Endothelial cell (in vitro differentiated cells): ENCODE measurements at places on chromosomes 13 and 19. TPM values are rescaled to one million over a fixed set of nuclear protein-coding genes. Genes with fewer than 3 reads are reported as not detected.

Gene VSTM2B
- 0.18 TPM for total RNA-seq

Gene ANGPTL8
- total RNA-seq: not detected

Gene SIGLEC12
- total RNA-seq: not detected

Gene SPRED3
- 3.2 TPM for total RNA-seq

GRCh38 chr13:66483712-66484111 lies 746.4 kb downstream of the PCDH9 start:
- no peaks in the 10 kb centered on the region for H3K27me3 ChIP-seq
- no peaks in the 10 kb centered on the region for H3K4me1 ChIP-seq
- H3K36me3 ChIP-seq: no peaks in the 10 kb centered on the region
- no peak overlapping the region for H3K27ac ChIP-seq
- DNase-seq: no peak

DNA sequence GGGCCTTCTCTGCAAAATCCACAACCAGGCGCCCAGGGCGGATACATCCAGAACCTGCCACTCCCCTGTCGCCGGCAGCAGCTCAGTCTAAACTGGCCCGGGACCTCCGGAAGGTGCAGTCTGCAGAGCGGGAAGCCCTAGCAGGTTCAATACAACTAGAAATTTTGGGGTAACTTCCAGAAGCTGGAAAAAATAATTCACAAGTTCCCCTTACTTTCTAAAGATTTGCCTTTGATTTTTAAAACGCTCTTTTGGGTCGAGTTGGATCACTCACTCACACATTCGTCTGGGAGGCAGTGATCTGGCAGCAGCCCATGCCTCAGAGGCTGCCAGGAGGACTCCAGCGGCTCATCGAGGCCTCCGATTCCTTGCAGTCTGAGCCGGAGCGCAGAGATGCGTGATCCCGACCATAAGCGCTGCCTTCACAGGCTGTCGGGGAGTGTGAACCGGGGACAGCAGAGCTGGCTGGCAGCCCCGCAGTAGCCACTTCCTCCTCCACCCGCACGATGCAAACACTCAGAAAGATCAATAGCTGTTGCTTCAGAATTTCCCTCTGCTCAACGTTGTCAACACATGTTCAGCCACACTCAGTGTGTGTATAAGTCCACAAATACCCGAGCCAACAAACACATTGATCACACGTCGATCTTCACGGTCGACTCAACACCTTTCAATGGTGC lies 35.6 kb upstream of the ZNF507 start:
- H3K36me3 ChIP-seq: no peaks in the 10 kb centered on the region
- H3K27ac ChIP-seq: no peak overlapping the region
- H3K4me1 ChIP-seq: no peaks in the 10 kb centered on the region
- no peak overlapping the region for H3K4me3 ChIP-seq
- peaks cover 1% of the 10 kb centered on the region for H3K27me3 ChIP-seq

DNA sequence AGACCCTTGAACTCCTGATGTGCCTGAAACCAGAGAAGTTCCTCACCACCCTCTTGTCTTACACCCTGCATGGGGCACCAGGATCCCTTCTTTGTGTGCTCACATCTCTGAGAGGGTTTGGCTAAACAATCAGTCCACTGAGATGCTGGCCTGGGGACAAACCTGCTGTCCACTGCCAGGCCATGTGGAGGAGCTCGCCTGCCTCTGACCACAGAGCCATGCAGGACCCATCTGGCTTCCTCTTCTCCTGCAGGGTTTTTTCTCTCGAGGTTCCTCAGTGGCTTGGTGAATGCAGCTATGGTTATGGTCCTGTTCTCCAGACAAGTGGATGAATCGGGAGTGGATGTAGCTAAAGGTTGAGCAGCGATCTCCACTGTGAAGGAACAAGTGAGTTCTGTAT lies 49.1 kb upstream of the MEDAG start:
- peaks cover 4% of the 10 kb centered on the region for H3K27me3 ChIP-seq
- no peak overlapping the region for H3K27ac ChIP-seq
- peaks cover 9% of the 10 kb centered on the region for H3K4me1 ChIP-seq
- H3K4me3 ChIP-seq: no peak overlapping the region
- DNase-seq: no peak

- peaks cover 23% of the 10 kb centered on the region for H3K36me3 ChIP-seq
- no peak overlapping the region for H3K27ac ChIP-seq
- no peak overlapping the region for H3K4me3 ChIP-seq
- H3K4me1 ChIP-seq: peaks cover 53% of the 10 kb centered on the region
- H3K27me3 ChIP-seq: peaks cover 2% of the 10 kb centered on the region
Observed at GRCh38 chr13:46668302-46668720, 115.3 kb downstream of the LRCH1 start.

- H3K27me3 ChIP-seq: peaks cover 11% of the 10 kb centered on the region
- DNase-seq: no peak
- no peak overlapping the region for H3K27ac ChIP-seq
- peaks cover 18% of the 10 kb centered on the region for H3K36me3 ChIP-seq
- H3K4me3 ChIP-seq: no peak overlapping the region
Observed at GRCh38 chr13:113945857-113946408, 27.9 kb downstream of the C13orf46 start.

GRCh38 chr19:32555786-32556185 lies 25.2 kb upstream of the PDCD5 start:
- no peak for DNase-seq
- no peaks in the 10 kb centered on the region for H3K36me3 ChIP-seq
- no peaks in the 10 kb centered on the region for H3K27me3 ChIP-seq
- H3K27ac ChIP-seq: no peak overlapping the region
- no peak overlapping the region for H3K4me3 ChIP-seq

DNA sequence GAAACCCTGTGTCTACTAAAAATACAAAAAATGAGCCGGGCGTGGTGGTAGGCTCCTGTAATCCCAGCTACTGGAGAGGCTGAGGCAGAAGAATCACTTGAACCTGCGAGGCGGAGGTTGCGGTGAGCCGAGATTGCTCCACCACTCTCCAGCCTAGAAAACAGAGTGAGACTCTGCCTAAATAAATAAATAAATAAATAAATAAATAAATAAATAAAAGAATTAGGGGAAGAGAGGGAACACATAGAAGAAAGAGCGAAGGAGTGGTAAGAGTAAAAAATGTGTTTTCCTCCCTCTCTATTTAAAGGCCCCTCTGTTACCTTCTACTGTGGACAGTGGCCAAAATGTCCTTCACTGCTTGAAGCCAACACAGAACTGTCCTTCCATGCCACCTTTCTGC lies 103.9 kb upstream of the SOX21 start:
- H3K27ac ChIP-seq: no peak overlapping the region
- no peaks in the 10 kb centered on the region for H3K36me3 ChIP-seq
- H3K4me3 ChIP-seq: no peak overlapping the region

DNA sequence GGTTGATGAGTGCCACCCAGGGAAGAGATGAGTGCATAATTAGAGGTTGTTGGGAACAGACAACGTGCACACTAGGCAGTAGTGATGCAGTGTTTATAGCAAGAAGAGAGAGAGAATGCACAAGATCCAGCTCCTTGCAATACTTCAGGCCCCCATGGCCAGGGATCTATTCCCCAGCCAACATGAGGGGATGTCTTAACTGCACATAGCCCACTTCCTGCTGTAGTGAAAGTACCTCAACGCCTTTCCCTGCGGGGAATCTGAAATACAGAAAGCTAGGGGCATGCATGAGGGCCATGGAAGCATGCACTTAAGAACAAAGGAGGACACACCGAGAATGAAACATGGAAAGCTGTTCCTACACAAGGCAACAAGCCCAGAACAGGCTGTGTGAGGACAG lies 636.7 kb upstream of the GPC6 start:
- no peak overlapping the region for H3K4me3 ChIP-seq
- H3K4me1 ChIP-seq: no peaks in the 10 kb centered on the region
- no peak for DNase-seq
- H3K27me3 ChIP-seq: peaks cover 2% of the 10 kb centered on the region
- no peaks in the 10 kb centered on the region for H3K36me3 ChIP-seq
- no peak overlapping the region for H3K27ac ChIP-seq

- H3K27ac ChIP-seq: no peak overlapping the region
- H3K27me3 ChIP-seq: peaks cover 3% of the 10 kb centered on the region
- no peak for DNase-seq
- no peaks in the 10 kb centered on the region for H3K4me1 ChIP-seq
- H3K4me3 ChIP-seq: no peak overlapping the region
Observed at GRCh38 chr13:110760611-110761010, 47.1 kb downstream of the ING1 start.

GRCh38 chr13:44471686-44472085 lies 98.1 kb downstream of the SERP2 start:
- peaks cover 25% of the 10 kb centered on the region for H3K4me1 ChIP-seq
- peaks cover 2% of the 10 kb centered on the region for H3K27me3 ChIP-seq
- no peaks in the 10 kb centered on the region for H3K36me3 ChIP-seq
- no peak overlapping the region for H3K27ac ChIP-seq
- DNase-seq: no peak

GRCh38 chr13:64684685-64685431 lies 2545.3 kb downstream of the PCDH9 start:
- no peaks in the 10 kb centered on the region for H3K27me3 ChIP-seq
- no peak overlapping the region for H3K27ac ChIP-seq
- H3K36me3 ChIP-seq: no peaks in the 10 kb centered on the region
- no peak for DNase-seq
- H3K4me3 ChIP-seq: no peak overlapping the region
